Common myeloid progenitor, CD34-positive (primary cell): ENCODE measurements at places on chromosomes 11 and 22.

DNA sequence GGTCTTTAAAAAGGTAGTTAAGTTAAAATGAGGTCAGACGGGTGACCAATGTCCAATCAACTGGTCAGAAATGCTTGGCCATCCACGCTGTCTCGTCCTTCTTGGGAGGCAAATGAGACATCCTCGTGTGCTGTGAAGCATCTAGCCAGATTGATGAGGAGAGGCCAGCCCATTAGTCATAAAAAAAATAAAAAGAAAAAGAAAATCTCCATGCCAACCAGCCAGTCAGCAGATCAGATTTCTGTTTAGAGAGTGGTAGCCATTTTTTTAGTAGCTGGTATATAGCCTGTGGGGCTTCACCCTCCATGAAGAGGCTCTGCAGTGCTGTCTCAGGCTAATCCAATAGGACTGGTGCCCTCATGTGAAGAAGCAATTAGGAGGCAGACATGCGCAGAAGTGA is 343.1 kb upstream of the SYN3 start:
- DNase-seq: no peak

GRCh38 chr11:67120456-67120855 is 1.4 kb downstream of the KDM2A start:
- DNase-seq: no peak

DNA sequence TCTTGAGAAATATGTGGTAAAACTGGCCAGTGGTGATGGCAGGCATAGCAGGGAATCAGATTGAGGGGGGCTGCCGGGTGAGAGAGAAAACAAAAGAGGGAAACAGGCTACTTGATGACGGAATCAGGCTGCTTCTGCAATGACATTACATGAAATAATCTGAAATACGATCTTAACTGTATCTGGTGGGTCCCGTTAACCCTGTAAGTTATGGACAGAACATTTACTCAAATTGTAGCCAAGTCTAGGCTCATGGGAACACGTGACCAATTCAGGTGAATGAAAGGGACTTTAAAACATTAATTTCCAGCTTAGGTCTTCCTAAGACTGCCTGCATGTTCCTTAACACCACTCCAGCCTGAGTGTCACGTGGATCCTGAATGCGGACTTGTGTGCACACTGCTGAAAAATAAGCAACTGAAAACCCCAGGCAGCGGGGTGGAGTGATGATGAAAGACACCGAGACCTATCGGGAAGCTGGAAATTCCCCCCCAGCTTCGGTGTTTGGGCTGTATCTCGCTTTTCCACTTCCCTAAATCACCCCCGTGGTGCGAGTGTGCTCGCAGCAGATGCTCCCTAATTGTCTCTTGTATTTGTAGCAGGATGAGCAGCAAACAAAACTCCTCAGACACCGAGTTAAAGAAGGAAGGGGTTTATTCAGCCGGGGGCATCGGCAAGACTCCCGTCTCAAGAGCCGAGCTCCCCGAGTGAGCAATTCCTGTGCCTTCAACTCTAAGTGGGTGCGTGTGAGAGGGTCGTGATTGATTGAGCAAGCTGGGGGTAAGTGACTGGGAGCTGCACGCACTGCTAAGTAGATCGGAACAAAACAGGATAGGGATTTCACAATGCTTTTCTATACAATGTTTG is 145.0 kb upstream of the GRK3 start:
- peak; percentile 89 for DNase-seq

DNA sequence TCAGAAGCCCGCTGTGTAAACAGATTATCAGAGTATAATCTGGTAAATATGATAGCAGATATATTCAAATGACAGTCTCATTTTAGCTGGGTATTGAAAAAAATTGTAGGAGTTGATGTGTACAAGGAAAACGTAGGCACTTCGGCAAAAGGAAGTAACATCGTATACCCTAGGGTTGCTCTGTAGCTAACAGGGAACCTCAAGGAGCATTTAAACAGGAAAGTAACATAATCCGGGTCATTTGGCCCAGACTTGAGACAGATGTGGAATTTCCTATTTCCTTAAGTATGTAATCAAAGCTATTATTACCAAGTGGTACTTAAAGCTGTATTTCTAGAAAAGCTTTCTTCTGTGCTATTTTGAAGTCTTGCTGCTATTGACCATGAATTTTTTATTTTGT is 215.6 kb downstream of the DDX10 start:
- DNase-seq: no peak

DNA sequence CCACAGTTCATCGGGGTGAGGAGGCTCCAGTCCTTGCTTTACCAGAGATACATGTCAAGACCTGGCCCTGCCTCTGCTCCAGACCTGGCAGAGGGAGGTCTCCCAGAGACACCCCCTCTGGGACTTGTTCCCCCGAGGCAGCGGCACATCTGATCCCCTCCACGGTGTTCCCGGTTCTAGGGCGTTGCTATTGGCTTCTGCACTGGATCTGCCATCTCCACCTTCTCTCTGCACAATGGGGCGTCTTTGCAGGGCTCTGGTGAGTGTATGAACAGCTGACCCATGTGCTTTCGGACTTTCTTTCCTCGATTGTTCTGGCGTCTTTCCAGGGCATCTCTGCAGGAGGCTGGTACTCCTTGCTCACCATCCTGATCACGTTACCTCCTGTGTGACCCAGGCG is 930.4 kb downstream of the TBC1D22A start:
- no peak for DNase-seq

- DNase-seq: peak; percentile 22
Measured at GRCh38 chr11:46674463-46675287, 25.7 kb downstream of the ARHGAP1 start.

DNA sequence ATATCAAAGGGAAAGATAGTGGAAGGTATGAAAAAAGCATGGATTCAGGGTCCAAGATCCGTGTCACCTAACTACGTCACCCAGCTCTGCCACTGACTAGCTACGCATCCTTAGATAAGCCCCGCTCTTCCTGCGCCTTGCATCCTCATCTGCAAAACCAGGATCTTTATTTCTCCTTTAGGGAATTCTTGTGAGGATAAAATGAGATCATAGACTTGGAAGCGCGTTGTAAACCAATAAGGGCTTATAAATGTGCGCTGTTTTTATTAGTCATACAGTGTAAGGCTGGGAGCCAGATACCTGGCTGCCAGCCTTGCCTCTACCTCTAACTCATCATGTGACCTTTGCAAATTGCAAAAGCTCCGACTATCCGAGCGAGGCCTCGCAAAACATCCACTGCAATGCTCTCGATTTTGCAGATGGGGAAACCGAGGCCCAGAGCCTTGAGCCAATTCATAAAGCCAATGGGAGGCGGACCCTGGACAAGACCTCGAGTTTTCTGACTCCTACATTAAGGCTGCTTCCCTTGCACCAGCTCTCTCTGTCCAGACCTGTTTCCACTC is 753 bp downstream of the PRPF19 start:
- DNase-seq: no peak
